ENCODE measurements at places on chromosomes 1 and 21. TPM values are rescaled to one million over a fixed set of nuclear protein-coding genes. Genes with fewer than 3 reads are reported as not detected.

ZBTB8B gene
- 1.4 TPM for polyA plus RNA-seq

OR2G6 gene
- polyA plus RNA-seq, result 0.04 TPM

ADAM30 gene
- polyA plus RNA-seq, result not detected

VPS45 gene
- polyA plus RNA-seq, result 86.9 TPM

TEDDM1 gene
- 0.21 TPM for polyA plus RNA-seq

LRRC53 gene
- polyA plus RNA-seq, result not detected

GBP1 gene
- 40.5 TPM for polyA plus RNA-seq

HMCN1 gene
- 53.8 TPM for polyA plus RNA-seq

DCAF8 gene
- polyA plus RNA-seq, result 252 TPM

LRRC8B gene
- polyA plus RNA-seq, result 9.9 TPM

LAD1 gene
- 11.2 TPM for polyA plus RNA-seq

AKNAD1 gene
- polyA plus RNA-seq, result 0.46 TPM

KIF17 gene
- polyA plus RNA-seq, result 12.1 TPM

HIVEP3 gene
- polyA plus RNA-seq, result 6.6 TPM

CD101 gene
- 2.3 TPM for polyA plus RNA-seq

GPR25 gene
- not detected for polyA plus RNA-seq

CD34 gene
- polyA plus RNA-seq, result 146 TPM

KAZN gene
- 26.4 TPM for polyA plus RNA-seq

LCE1D gene
- not detected for polyA plus RNA-seq

OR2T2 gene
- not detected for polyA plus RNA-seq

FMO3 gene
- 0.95 TPM for polyA plus RNA-seq

RGS18 gene
- 3.8 TPM for polyA plus RNA-seq

NBPF10 gene
- 2.1 TPM for polyA plus RNA-seq

CFAP107 gene
- polyA plus RNA-seq, result 1.7 TPM

C1orf94 gene
- not detected for polyA plus RNA-seq

HMGCS2 gene
- polyA plus RNA-seq, result 0.37 TPM

HPCAL4 gene
- 0.15 TPM for polyA plus RNA-seq

PAX7 gene
- polyA plus RNA-seq, result not detected

RYR2 gene
- polyA plus RNA-seq, result 9.0 TPM

PRDM16 gene
- 11.8 TPM for polyA plus RNA-seq

PPFIA4 gene
- 5.3 TPM for polyA plus RNA-seq

ZNF683 gene
- polyA plus RNA-seq, result 0.10 TPM

PGD gene
- 141 TPM for polyA plus RNA-seq

PLPPR4 gene
- 41.8 TPM for polyA plus RNA-seq

AMY1C gene
- 7.8 TPM for polyA plus RNA-seq

HCN3 gene
- polyA plus RNA-seq, result 8.2 TPM

DIP2A gene
- 68.7 TPM for polyA plus RNA-seq

TTC34 gene
- 0.74 TPM for polyA plus RNA-seq

CFHR1 gene
- polyA plus RNA-seq, result 3.1 TPM

STIL gene
- polyA plus RNA-seq, result 5.8 TPM

VCAM1 gene
- polyA plus RNA-seq, result 77.3 TPM

GPR52 gene
- not detected for polyA plus RNA-seq
